ENCODE measurements at places on chromosomes 11 and 22. TPM values are rescaled to one million over a fixed set of nuclear protein-coding genes. Genes with fewer than 3 reads are reported as not detected.

- no peak for DNase-seq
These were observed 788.3 kb downstream of the NTM start for GRCh38 chr11:132158696-132159095.

- DNase-seq = no peak
These were observed 898.3 kb downstream of the BRD1 start for GRCh38 chr22:48929276-48929790.

GRCh38 chr22:24181088-24181995 lies at the start of gene SUSD2:
Gene SUSD2, plus strand, starts transcription at chr22:24181487. Its CDS starts 33 bp downstream, at chr22:24181520.
- peak; percentile 78 for DNase-seq

DNA sequence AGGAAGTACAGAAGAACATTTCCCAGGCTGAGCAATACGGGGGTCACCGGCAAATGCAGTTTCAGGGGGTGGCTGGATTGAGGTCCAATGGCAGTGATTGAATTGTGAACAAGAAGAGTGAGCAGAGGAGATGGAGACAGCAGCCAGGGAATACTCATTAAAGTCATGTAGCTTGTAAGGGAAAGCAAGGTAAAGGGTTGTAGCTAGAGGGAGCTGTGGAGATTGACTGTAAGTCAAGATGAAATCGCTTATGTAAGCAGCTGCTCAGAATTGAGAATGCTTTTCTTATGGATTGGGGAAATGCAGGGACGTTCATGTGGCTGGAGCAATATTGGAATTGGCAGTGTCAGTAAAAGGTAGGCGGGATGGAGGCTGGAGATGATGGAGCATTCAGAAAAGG lies 111.4 kb upstream of the TBCEL start:
- no peak for DNase-seq

- DNase-seq = peak; percentile 39
These were observed 10.0 kb upstream of the CD5 start for GRCh38 chr11:61092280-61092766.

- DNase-seq = peak; percentile 59
These were observed 33.7 kb downstream of the CYB5R2 start for GRCh38 chr11:7639643-7640025.

- peak; percentile 35 for DNase-seq
These were observed 54.7 kb upstream of the LYVE1 start for GRCh38 chr11:10622957-10623791.

DNA sequence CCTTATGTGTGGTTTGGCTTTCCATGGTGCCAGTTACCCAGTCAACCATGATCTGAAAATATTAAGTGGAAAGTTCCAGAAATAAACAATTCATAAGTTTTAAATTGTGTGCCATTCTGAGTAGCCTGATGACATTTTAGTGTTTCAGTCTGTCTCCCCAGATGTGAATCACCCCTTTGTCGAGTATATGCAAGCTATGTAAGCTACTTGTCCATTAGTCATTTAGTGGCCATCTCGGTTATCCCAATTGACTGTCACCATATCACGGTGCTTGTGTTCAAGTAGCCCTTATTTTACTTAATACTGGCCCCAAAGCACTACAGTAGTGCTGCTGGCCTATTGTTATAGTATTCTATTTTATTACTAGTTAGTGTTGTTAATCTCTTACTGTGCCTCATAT lies 44.9 kb downstream of the ATG16L2 start:
- DNase-seq = no peak

DNA sequence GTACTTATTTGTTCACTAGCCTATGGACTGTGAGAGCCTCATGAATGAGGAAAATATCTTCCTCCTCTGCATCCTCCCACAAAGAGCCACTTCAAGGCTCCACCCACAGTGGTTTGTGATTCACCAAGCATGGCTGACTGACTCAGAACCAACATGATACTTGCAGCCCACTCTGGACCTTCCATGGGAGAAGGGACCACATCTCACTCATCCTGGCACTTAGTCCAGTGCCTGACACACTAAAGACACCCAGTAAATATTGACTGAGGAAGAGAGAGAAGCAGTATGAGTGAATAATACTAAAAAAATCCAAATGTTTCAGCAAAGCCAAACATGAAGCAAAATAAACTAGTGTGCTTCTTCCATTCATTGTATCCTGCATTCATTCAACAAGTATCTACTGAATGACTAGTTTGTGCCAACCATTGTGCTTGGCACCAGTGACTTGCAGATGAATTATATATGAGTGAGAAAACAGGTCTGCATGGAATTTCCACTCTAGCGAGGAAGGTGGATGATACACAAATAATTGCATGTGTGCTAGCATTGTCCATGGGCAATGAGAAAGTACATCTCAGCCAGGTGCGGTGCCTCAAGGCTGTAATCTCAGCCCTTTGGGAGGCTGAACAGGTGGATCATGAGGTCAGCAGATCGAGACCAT lies 54.9 kb upstream of the BLID start:
- DNase-seq = no peak

DNA sequence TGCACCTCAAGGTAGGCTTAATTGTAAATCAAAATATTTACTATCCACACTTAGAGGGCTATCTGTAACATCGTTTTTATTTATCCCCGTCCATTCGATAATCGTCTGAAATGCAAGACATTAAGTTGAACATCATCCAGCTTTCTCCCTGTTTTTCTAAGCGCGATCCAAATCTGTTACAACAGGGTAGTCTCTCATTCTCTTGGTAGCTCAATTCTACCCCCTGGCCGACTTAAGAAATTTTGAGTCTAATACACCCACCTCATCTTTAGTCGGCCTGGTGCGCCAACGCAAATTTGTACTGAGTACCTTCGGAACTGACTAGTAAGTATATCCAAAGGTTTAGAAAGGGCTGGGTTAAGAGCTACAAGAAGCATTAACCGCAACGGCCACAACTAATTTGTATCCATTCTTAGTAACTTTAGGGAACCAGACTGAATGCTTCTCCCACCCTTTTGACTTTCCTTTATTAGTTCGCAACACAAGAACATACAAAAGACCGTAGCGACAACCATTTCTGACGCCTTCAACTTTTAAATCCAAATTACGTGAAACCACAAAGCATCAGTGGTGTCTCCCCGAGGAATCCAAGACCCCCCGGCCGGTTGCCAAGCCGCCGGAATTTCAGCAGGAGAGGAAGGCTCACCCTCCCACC lies 1.0 kb upstream of the ZNF143 start:
- DNase-seq = peak; percentile 67

GRCh38 chr22:19548964-19549363 lies 24.8 kb upstream of the CLDN5 start:
- no peak for DNase-seq

GRCh38 chr11:70778883-70779282 lies 380.6 kb downstream of the CTTN start:
- no peak for DNase-seq

GRCh38 chr11:36711104-36711825 lies 113.2 kb upstream of the RAG2 start:
- peak; percentile 58 for DNase-seq

- no peak for DNase-seq
These were observed 4.5 kb upstream of the TP53I11 start for GRCh38 chr11:44955015-44955738.

GRCh38 chr22:17807578-17808410 lies 33.5 kb upstream of the BID start:
- DNase-seq = peak; percentile 68

DNA sequence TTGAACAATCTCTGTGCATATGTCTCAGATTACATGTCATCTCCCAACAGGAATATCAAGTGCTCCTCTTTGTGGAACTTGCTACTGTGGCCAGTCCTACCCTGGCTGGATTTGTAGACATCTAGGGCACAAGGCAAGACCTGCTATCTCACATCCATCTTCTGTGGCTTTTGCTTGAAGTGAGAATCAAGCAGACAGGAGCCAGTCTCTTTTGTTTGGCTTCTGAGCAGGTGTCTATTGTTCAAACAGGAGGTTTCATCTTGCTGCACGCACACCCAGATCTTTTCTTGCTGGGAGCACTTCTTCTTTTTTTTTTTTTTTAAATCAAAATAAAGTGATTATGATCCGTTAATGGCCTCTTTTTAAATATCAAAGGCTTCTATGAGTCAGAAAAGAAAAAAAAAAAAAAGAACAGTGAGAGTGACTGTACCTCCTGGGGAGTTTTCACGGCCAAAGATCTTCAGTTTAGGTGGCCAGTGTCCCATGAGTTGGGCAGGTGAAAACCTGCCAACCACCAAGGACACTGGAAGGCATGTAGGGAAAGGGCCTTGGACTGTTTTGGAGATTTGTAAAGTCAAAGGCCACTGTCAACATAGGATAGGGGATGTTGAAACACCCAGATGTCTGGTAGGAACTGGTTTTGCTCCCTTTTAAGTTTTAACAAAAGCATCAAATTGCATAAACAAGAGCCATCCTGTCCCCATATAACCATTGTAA lies 78.1 kb downstream of the CD44 start:
- peak; percentile 71 for DNase-seq

DNA sequence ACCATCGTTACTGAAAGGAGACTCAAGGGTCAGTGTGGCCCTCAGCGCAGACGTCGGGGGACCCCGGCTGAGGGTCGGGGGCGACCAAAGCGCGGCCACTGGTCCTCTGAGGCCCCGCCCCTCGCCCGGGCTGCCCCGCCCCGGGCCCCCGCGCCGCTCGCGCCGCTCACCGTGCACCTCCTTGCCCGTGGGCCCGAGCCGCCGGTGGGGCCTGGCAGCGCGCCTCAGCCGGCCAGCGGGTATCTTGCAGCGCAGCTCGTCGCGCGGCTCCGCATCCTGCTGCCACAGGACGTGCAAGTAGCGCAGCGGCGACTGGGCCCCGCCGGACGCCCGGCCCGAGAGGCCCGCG lies 419 bp downstream of the ANKRD54 start:
- no peak for DNase-seq

- DNase-seq = no peak
These were observed 13.8 kb upstream of the TUBA8 start for GRCh38 chr22:18096823-18097222.

DNA sequence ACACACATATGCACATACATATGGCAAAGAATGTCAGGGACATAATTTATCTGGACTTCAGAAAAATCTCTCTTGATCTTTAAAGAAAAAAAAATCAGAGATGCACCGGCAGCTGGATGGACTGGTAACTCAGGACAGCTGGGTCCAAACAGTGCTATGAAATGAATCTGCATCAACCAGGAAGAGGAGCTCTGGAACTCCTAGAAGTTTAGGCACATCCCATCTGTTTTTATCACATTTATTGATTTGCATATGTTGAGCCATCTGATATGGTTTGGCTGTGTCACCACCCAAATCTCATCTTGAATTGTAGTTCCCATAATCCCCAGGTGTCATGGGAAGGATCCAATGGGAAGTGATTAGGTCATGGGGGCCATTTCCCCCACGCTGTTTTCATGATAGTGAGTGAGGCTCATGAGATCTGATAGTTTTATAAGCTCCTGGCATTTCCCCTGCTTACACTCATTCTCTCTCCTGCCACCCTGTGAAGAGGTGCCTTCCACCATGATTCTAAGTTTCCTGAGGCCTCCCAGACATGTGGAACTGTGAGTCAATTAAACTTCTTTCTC lies 87.7 kb upstream of the AKIP1 start:
- DNase-seq = peak; percentile 51

GRCh38 chr11:60966890-60967289 lies 4.6 kb upstream of the CD6 start:
- DNase-seq = no peak

Gene UPK3A
- total RNA-seq = not detected

Gene IL17REL
- 0.07 TPM for total RNA-seq

Gene B4GALNT4
- 113 TPM for total RNA-seq

Gene OR4A16
- total RNA-seq = not detected

Gene FADD
- total RNA-seq = 53.1 TPM

Gene SSTR3
- total RNA-seq = 0.11 TPM

Gene CTTN
- 306 TPM for total RNA-seq

Gene CCDC157
- total RNA-seq = 3.6 TPM

Gene KCNJ4
- total RNA-seq = 1.4 TPM

Gene APOL3
- 1.1 TPM for total RNA-seq
